ENCODE measurements at places on chromosomes 12 and 14.

- no peak for DNase-seq
These were observed 10.3 kb upstream of the SLCO1B3 start for GRCh38 chr12:20800160-20800559.

DNA sequence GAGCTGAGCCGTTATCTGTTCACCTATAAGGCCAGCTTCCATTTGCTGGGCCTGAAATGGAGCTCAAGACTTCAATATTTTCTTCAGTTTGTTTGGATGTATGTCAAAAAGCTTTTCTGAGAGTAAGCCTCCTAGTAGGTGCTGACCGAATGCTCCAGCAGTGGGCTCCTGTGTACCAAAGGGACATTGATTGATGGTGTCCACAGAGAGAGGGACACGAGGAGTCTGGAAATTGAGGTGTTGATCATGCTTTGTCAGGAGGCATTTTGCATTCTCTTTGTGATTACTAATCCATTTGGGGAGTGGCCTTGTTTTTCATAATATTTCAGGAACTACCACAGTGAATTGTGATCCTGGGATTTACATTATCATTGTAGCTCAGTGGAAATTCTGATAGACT lies 107.7 kb upstream of the SLC38A2 start:
- no peak for DNase-seq

GRCh38 chr14:60653701-60654161 lies 4.5 kb upstream of the SIX1 start:
- no peak for DNase-seq

GRCh38 chr12:82848845-82849244 lies 162.1 kb downstream of the TMTC2 start:
- DNase-seq = no peak

DNA sequence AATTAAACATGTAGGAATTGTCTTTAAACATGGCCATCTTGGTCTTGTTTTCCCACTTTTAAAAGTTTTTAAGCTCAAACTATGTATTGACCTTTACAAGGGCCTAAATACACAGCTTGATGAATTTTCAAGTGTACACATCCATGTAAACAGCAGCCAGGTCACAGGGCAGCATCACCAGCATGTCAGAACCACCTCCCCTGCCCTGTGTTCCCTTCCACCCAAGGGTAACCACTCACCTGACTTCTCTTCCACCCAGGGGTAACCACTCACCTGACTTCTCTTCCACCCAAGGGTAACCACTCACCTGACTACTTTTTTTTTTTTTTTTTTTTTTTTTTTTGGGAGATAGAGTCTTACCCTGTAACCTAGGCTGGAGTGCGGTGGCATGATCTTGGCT lies 4.6 kb downstream of the FBXW8 start:
- DNase-seq = no peak
